Heart right ventricle (tissue), 16 donors: ENCODE measurements at places on chromosomes 2 and 18. TPM values are rescaled to one million over a fixed set of nuclear protein-coding genes. Genes with fewer than 3 reads are reported as not detected.

ABCA12 gene
- not detected for polyA plus RNA-seq

SCYGR4 gene
- polyA plus RNA-seq = not detected

KLHL14 gene
- polyA plus RNA-seq = 0.04 TPM

COBLL1 gene
- 6.0 TPM for polyA plus RNA-seq

GPR45 gene
- not detected for polyA plus RNA-seq

ABCB11 gene
- polyA plus RNA-seq = 0.01 TPM

FLACC1 gene
- polyA plus RNA-seq = 0.88 TPM

RUFY4 gene
- not detected for polyA plus RNA-seq

KRTCAP3 gene
- polyA plus RNA-seq = 0.23 TPM

- peak; percentile 73 for DNase-seq
Observed at GRCh38 chr2:136423516-136423996, 305.6 kb upstream of the CXCR4 start.

- DNase-seq = no peak
Observed at GRCh38 chr2:201930831-201931230, 102.8 kb upstream of the FZD7 start.

DNA sequence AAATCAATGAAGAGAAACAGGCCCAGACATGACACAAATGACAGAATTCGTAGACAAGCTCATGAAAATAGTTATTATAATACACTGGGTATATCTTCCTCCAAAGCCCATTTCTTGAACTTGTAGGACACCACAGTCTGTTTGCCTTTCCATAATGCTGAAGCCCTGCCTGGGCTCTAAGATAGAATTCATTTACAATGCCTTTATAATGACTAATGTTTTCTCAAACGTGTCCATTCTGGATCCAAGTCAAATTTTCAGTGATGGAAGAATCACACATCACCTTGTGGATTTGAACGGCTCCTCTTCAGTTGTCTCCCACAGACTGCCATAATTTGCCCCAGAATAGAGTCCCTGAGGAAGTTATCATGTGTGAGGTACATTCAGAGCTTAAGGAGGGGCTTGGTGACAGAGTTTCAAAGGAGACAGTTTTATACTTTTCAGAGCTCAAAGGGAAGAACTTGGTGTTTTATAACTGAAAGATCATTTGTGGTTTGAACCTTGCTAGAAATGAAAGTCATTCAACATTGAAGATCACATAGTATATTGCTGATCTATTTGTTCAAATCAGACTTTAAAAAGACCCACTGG is 38.2 kb downstream of the CASP8 start:
- DNase-seq = no peak

DNA sequence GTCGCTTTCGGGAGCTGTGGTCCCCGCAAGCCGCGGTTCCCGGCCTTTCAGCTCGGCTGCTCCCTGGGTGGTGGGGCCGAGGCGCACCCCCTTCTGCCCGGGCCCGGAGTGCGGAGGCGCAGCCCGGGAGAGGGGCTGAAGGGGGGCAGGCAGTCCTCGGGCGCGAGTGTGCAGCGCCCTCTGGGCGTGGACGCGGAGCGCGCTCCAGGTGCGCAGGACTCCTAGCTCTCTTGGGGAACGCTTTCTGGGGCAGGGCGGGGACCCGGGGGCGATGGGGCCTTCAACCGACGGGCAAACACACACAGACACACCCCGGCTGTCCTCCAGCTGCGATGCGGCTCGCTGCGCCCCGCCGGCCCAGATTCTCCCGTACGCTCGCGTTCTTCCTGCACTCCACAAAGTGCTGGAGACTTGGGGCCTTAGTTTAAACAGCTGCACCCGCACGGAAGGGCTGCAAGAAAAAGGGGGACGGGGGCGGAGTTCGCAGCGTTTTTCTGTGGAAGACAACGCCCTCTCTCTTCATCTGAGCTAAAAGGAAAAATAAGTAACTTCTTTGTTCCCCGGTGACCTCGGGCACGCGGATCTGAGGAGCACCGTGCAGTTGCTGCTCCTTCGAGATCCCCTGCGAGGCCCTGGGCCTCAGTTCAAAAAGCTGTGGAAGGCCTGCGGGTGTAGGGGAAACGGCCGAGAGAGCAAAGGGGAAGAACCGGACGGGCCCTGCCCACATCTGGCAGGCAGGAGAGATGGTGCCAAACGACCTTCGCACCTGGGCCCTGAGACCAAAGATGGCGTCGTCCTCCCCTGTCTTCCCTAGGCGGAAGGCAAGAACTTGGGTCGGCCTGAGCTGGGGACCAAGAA is 593 bp upstream of the SDC1 start:
- peak; percentile 39 for DNase-seq

DNA sequence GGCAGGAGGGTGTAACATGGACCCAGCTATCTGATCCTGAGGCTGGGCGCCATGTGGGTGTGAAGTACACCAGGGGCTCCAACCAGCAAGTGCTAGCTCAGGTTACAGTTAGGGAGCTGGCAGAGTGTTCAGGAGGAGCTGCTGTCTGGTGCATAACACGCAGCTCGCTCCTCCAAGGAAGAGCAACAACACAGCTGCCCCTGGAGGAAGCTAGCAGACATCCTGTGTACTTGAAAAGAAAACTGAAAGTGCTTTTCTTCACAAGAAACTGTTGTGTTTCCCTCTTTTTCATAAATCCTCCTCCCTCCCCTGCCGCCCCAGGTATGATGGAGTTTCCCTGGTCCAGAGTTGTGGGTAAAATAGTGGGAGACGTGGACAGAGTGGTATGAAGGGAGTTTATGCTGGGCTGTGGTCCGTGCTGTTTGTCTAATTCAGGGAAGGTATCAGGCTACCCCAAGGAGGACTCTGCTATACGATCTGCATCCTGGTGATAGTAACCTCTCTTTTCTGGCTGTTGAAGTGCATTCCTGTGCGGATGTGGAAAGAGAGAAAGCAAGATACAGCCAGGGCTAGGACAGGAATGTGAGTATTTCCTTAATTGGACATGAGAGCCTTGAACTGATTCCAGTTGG is 6.1 kb upstream of the LBH start:
- DNase-seq = peak; percentile 59

DNA sequence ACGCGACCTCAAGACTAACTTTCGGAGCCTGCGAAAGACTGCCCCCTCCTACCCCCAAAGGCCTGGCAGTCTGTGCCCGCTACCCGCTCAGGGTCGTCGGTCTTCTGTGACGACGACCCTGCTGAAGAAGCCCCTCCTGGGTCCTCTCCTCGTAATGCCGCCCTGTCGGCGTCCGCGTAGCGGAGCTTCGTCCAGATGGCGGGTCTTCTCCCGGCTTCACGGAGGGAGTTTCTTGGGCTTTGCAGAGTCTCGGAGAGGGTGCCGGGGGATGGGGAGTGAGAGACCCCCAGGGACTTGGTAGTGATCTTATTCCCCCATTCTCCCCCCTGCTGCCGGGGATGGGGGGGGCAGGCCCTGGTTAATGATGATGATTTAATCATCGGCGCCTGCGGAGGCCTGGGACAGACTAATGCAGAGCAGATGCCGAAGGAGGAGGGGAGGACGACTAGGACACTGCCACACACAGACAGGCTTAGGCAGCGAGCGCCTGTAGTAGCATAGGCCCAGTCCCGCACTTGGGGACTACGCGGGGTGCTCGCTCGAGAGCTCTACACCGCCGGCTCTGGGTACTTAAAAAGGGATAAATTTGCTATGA is 528 bp upstream of the PCGF1 start:
- DNase-seq = no peak
